Stimulated activated CD4-positive, alpha-beta T cell treated with anti-CD3 and anti-CD28 coated beads, Interleukin-2, amount 100 ng/mL, for 48 hours (primary cell): ENCODE measurements at places on chromosomes 12 and 14.

- no peak for DNase-seq
Observed at GRCh38 chr12:117006333-117006732, 92.9 kb downstream of the TESC start.

DNA sequence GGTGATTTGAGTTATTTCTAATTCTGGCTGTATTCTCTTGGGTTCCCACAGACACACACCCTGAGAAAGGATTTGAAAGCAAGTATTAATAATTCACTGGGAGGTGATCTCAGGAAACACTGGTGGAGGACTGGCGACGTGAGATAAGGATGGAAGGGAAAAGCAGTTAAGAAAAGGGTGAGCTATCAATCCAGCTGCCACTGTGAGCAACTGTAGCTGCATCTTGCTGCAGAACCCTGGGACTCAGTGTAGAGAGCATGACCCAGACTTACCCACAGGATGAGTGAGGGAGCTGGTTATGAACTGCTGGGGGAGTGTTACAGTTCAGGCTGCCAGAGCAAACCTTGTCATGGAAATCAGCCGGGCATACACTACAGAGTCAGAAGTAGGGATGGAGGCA is 71.9 kb downstream of the RESF1 start:
- DNase-seq: no peak

GRCh38 chr12:75481013-75481705 is 604 bp downstream of the GLIPR1 start:
- no peak for DNase-seq

- peak; percentile 67 for DNase-seq
Observed at GRCh38 chr12:122031342-122032216, 9.9 kb downstream of the BCL7A start.

- DNase-seq: no peak
Observed at GRCh38 chr14:42911642-42912041, 1305.0 kb downstream of the LRFN5 start.

GRCh38 chr14:88470542-88471440 is 84.0 kb downstream of the PTPN21 start:
- no peak for DNase-seq

- DNase-seq: no peak
Observed at GRCh38 chr12:77591959-77592743, 238.5 kb upstream of the NAV3 start.

DNA sequence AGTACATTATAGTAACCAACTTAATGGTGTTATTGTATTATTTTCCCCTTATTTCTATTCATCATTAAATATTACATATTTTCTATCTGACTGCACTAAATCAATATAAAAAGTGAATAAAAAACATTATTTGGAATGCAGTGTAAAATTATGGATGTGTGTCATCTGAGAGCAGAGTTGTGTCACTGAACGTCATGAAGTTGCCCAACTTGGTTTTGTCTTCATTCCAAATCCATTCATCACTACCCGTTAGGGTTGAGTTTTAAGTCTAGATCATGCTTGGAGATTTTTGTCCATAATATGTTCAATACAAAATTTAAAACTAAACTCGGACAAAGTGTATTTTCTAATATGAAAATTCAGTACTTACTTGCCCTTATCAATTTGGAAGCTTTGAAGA is 16.1 kb downstream of the KLRF1 start:
- DNase-seq: no peak

- DNase-seq: no peak
Observed at GRCh38 chr12:27063250-27063851, 19.0 kb downstream of the C12orf71 start.

- no peak for DNase-seq
Observed at GRCh38 chr12:14588571-14588970, 20.9 kb upstream of the PLBD1 start.

- DNase-seq: no peak
Observed at GRCh38 chr14:91246051-91246852, 1.7 kb upstream of the GPR68 start.

- no peak for DNase-seq
Observed at GRCh38 chr14:58904776-58905175, 267.0 kb downstream of the DACT1 start.

DNA sequence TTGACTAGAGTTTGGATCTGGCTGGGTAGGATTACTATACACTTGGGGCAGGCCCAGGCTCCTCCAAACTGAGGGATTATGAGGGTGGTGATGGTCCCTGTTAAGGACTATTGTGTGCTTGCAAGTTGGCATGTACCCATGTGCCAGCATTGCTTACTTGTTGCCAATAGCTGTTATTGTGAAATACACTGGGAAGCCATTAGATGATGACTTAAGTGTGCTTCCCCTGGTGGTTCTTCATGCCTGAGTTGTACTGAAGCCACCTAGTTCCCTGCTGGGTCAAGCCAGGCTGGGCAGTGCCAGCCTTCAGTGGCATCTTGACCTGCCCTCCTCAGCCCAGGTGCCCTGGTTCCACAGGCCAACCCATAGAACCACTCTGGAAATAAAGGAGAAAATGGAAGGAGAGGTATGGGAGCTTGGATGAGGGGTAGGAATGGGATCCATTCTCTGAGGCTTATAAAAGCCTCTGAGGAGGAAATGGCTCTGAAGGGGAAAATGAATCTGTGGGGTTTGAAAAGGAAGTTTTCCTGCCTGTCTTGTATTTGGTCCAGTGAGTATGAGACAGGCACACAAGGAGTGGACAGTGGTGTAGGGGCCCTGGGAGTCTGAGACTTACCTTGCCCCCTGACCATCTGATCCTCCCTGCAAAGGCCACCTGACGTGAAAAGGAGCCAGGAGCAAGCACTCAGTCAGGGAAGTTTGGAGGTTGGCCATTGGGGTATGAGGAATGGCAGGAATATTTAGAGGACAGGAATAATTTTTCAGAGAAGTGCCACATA is 724 bp downstream of the LTB4R start:
- DNase-seq: no peak

DNA sequence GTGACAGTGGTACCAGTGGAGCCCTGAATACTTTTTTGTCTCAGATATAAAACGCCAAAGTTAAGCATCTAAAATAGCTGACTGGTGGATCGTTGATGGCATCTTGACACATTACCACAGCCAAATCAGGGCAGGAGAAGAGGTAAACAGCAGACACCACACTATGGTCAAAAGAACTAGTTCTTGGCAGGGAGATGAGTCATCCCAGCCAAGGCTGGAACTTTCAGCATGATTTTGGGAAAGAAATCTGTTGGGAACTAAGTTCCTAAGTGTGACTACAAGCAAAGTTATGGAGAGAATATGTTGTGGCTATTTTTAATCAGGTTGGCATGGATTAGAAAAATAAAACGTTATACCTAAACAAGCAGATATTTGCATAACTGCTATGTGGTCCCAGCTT is 36.9 kb downstream of the LGR5 start:
- no peak for DNase-seq

GRCh38 chr14:75426332-75427125 is 1.3 kb upstream of the JDP2 start:
- no peak for DNase-seq

GRCh38 chr14:101056446-101056845 is 152.9 kb upstream of the RTL1 start:
- DNase-seq: no peak

- DNase-seq: no peak
Observed at GRCh38 chr12:112944024-112944690, 5.9 kb downstream of the OAS3 start.

- DNase-seq: no peak
Observed at GRCh38 chr14:53048631-53049030, 97.8 kb upstream of the FERMT2 start.

- no peak for DNase-seq
Observed at GRCh38 chr12:70774055-70774454, 136.8 kb upstream of the PTPRB start.

DNA sequence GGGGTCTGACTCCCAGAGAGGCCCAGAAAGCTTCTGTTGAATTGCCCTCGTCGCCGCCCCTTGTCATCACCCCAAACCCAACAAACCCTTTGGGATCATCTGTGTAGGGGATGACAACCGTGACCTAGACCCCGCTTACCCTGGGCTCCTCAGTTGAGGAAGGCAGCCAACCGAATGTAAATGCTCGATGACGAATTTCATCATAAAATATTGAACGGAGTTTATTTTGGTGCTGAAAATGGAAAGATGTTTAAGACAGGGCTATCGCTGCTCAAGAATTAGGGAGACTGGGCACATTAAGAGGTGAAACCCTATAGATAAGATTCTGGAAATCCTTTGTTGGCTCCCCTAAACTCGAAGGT is 512 bp downstream of the ACTR10 start:
- DNase-seq: no peak

- no peak for DNase-seq
Observed at GRCh38 chr14:102177161-102177560, 37.5 kb downstream of the WDR20 start.

DNA sequence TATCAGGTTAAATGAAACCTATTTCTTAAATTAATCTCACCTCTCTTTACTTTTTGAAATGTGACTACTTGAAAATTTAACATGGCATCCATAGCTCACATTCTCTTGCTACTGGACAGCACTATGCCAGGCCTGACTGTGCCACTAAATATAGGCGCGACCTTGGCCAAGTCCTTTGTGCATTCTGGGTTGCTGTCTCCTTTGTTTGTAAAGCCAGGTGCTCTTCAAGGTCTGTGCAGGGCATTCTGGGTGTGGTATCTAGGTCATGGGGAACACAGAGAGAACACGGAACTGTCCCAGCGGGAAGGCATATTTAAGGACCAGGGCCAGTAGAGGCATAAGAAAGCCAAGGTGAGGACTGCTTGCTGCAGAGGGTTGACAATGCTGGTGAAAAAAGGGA is 121.2 kb downstream of the ZNF664 start:
- DNase-seq: no peak

- no peak for DNase-seq
Observed at GRCh38 chr14:66993512-66993911, 195.7 kb upstream of the GARIN2 start.

- DNase-seq: peak; percentile 85
Observed at GRCh38 chr14:73026845-73027542, at the start of gene ZFYVE1. Gene ZFYVE1 (minus strand): TSS chr14:73027106. CDS start chr14:73024508, 2,598 bp downstream.

DNA sequence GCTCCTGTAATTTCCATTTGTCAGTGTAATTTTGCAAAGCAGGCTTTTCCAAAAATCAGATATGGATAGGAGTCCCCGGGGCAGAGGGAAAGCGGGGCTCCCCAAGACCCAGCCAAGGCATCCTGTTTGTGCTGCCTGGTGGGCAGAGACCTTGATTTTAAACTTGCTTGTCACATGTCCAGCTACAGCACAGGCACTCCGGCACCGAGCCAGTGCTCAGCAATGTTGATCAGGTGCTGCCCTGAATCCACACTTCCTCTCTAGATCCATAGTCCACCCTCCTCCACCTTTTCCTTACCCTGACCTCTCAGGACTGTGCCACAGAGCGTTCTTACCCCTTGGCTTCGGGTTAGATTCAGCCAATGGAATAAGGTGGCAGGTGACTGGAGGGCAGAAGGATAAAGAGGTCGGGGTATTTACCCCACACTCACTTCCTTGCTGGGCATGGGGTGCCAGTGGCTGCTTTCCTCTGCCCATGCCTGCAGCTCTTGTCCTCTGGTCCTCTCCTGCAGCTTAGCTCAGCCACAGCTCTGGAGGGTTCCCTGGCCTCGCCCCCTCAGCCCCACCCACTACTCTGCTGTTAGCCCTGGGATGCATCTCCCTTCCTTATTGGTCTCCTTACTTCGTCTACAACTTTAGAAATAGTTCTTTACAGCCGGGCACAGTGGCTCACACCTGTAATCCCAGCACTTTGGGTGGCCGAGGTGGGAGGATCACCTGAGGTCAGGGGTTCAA is 80.1 kb downstream of the IRF2BPL start:
- no peak for DNase-seq

GRCh38 chr12:132105467-132105866 is 38.7 kb downstream of the DDX51 start:
- no peak for DNase-seq

DNA sequence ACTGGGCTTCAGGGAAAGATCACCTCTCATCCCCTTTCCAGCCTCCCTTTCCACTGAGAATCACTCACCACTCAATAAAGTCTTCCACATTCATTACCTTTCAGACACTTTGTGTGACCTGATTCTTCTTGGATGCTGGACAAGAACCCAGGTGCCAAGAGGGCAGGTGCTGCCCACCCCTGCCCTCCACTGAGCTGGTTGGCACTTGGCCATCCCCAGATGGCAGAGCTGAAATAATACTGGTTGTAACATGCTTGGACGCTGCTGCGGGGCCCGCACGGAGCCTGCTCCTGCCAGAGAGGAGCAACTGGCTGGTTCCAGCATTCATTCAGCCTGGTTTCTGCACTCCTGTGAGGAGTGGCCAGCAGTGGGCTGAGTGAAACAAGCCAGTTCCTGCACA is 386.7 kb upstream of the CCDC196 start:
- no peak for DNase-seq

DNA sequence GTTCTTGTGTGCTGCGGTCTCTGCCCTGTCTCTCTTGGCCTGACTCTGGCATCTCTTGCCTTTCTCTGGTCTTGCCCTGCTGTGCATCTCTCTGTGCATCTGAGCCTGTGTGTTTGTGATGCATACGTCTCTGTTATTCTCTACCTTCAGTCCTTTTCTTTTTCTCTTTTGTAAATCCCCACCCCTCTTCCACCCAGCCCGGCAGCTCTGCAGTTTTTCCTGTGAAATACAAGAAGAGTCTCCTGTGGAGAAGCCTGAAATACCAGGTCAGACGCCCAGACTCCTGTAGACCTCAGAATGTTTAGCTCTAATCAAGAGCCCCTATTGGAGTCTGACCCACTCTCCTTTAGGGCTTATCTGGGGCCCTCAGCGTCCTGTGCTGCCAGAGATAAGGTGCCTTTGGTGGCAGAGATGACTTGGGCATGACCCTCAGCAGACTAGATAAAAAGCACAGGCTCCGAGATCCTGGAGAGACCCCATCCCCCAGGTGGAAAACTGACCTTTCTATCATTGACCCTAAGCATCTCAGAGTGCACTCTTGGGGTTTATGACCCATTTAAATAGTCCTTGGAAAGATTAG is 167.5 kb upstream of the SRRM4 start:
- DNase-seq: no peak

DNA sequence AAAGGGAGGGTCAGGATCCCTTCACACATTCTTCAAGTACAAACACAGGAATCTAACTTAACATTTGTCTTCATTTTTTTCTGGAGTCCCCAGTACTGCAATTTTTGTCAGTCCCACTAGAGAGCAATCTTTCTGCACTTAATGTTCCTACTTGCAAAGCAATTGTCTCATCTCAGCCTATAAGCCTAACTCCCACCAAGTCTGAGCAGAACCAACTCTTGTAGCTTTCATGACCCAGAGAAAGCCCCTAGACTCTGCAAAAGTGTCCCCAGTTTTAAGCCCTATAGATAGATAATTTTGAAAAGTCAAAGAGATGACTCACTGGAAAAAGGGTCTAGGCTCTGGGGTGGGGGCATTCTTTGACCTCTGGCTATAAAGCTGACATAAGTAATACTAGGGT is 1.8 kb upstream of the ZBTB39 start:
- no peak for DNase-seq

- DNase-seq: no peak
Observed at GRCh38 chr14:100532906-100533655, 54.1 kb downstream of the BEGAIN start.

- DNase-seq: no peak
Observed at GRCh38 chr12:94750864-94751263, 100.5 kb upstream of the TMCC3 start.

DNA sequence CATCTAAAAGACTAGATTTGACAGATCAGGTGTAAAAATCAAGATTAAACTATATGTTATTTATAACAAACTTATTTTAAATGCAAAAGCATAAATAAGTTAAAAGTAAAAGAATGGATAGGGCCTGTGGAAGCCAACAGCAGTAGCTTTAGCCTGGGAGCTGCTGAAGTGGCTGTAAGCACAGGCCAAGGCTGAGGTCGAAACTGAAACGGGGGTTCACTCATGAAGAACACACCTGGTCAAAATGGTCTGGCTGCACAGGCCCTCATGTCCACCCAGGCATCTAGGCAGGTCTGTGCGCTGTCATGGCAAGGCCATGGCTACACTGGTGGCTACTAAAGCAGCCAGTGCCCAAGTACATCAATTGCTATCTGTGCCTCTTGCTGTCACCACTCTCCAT is 23.1 kb downstream of the CATSPERB start:
- DNase-seq: no peak
